ENCODE measurements at places on chromosomes 6 and 20. TPM values are rescaled to one million over a fixed set of nuclear protein-coding genes. Genes with fewer than 3 reads are reported as not detected.

The FAM184A gene
- 10.2 TPM for polyA plus RNA-seq

The COL20A1 gene
- polyA plus RNA-seq = 6.2 TPM

The UNC5CL gene
- polyA plus RNA-seq = 4.1 TPM

The PDYN gene
- not detected for polyA plus RNA-seq

Measured in hindlimb muscle (tissue), 1 donor.